DMS79 (cell line): ENCODE measurements at places on chromosomes 6 and 20.

DNA sequence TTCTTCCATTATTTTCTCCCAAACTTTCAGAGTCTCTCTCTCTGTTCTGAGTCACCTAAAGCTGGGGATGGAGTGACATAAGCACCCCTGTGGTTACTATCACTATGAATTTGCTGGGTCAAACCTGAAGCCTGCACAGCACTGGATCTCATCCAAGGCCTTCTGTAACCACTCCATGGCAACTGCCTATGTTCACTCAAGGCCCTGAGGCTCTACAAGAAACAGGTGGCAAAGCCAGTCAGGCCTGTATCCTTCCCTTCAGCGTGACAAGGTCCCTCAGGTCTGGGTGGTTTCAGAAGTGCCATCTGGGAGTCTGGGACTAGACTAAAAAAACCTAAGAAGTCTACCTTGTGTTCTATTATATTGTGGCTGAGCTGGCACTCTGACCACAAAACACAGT, 1278.8 kb upstream of the EYS start:
- no peak for DNase-seq

DNA sequence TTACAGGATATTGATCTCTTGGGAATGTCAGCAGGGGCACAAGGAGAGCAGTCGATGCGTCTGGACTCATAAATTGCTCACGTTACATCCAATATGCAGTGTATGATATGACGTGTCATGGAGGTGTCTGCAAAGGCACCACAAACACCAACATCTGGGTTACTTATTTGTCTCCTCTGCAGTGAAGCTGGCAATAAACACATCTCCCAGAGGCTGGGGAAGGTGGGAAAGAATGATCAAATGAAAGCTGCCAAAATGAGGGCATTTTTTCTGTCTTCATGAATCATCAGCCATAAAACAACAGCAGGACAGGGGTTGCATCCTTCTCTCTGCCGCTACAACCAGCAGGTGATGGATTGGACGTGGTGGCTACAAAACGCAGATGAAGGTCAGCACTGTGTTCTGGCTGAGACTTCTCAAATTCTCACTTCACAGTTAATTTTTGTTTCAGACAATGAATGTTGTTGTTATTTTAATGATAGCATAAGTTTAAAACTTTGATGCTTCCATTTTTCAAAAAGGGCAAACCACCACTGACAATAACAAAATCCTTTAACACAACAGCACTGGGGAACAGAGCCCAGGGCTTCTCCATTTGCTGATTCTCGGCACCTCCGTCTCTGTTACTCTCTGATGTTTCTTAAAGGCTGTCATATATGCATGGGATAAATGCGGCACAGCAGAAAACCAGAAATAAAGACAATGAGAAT, 47.5 kb downstream of the ERMARD start:
- no peak for DNase-seq

DNA sequence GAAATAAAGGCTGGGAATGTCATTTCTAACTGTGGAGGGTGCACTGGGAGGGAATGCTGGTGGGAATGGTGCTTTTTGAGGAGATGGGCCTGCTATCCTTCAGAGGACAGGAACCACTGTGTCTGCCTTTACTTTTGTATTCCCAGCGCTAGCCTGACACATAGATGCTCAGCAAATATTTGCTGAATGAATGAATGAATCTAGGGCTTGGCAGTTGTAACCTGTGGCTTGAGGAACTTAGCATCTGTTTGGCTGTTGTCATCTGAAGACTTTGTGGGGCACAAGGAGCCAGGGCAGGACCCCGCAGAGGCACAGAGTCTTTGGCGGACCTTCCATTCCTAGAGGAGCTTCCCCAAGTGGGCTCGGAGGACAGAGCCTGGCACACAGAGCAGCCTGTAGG, 6.1 kb downstream of the TOX2 start:
- no peak for DNase-seq

DNA sequence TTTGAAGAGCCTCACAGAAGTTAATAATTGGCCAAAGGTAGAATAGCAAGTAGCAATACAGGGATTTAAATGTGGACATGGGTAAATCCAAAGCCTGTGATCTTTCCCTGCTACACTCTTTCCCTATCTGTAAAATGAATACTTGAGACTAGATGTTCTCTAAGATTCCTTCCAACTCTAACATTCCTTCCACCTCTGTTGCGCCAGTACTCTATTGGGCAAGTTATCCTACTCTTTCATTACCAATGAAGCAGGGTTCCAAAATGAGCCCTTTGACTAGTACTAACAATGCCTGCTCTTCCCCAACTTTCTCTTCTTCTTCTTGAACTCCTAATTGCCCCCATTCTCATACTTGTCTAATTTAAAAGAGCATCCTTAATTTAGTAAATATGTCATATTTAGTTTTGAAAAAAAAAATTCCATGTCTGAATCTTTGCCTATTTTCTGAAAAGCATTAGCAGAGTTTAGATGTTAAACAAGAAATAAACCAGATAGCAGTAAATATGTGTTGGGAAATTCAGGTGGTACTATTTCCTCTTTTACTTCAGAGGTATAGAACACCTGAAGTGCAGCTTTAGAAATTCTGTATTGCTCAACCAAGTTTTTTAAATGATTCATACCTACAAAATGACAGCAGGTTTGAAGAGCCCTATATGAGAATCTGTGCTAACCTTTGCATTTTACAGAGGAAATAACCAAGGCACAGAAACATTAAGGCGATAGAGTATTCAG, 35.1 kb upstream of the RSPO3 start:
- DNase-seq, result no peak

DNA sequence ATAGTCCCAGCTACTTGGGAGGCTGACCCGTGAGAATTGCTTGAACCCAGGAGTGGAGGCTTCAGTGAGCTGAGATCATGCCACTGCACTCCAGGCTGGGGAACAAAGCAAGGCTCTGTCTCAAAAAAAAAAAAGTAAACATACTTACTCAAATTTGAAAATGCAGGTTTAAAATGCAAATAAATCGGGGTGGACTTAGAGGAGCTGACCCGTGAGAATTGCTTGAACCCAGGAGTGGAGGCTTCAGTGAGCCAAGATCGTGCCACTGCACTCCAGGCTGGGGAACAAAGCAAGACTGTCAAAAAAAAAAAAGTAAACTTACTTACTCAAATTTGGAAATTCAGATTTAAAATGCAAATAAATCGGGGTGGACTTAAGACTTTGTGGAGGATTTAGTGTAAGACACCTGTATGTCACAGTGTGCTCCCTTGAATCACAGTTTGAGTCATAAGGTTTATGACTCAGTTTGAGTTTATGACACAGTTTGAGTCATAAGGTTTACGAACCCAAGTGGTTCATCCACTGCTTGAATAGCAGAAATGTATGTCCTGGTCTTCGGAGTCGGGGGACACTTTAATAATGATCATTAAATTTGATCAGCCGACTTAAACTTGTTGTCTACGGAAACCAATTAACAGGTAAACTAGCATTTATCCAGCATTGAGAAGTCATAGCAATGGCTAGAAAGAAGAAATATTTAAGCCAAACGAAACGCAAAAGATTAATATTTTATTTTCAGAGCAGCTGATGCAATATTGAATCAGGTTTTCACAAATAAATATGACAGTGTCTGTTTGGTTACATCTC, 6.8 kb upstream of the MRPS10 start:
- DNase-seq, result no peak

DNA sequence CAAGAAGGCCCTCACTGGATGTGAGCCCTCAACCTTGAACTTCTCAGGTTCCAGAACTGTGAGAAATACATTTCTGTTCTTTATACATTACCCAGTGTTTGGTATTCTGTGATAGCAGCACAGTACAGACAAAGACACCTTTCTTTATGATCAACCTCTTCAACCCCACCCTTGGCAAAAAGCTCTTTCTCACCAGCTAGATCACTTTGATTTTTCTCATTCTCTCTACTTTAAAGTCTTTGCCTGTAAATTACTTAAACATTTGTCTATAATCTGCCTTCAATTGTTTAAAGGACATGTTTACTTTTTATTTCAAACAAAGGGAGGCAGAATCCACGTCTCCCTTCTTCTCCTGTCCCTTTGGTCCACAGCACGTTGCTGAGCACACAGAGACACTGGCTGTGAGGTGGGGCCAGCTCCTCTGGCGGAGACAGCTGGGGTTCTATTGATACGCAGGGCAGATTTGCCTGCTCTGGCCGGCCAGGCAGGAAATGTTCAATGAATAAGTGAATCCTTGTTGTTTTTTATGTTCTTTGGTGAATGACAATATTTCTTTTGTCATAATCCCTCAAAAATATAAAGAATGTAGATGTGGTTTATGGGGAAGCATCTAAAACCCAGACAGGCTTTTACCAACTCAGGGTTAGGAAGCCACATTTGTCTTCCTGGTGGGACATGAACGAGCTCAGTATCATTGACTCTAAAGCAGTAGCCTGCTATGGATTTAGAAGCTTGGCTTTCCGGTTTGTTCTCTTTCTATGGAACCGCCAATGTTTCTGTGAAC, 52.9 kb downstream of the NEDD9 start:
- DNase-seq, result no peak

- DNase-seq, result no peak
Observed at GRCh38 chr6:19268718-19269117, 568.5 kb upstream of the ID4 start.

DNA sequence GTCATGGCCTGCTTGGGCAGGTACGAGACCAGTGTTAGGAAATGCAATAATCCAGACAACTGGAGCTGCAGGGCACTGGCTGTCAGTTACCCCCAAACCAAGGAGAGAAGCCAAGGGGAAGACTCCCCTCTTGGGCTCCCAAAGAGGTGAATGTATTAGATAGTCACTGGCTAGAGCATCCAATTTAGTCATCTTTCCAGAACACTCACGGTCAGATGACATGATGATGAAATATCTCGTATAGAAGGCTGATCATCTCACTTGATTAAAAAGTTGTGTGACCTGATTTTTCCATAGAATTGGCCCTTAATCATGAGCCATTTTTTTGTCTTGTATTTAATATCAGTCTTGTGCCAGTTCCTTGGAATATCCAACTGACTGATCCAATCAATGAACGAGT, 40.7 kb downstream of the SLC22A3 start:
- no peak for DNase-seq

DNA sequence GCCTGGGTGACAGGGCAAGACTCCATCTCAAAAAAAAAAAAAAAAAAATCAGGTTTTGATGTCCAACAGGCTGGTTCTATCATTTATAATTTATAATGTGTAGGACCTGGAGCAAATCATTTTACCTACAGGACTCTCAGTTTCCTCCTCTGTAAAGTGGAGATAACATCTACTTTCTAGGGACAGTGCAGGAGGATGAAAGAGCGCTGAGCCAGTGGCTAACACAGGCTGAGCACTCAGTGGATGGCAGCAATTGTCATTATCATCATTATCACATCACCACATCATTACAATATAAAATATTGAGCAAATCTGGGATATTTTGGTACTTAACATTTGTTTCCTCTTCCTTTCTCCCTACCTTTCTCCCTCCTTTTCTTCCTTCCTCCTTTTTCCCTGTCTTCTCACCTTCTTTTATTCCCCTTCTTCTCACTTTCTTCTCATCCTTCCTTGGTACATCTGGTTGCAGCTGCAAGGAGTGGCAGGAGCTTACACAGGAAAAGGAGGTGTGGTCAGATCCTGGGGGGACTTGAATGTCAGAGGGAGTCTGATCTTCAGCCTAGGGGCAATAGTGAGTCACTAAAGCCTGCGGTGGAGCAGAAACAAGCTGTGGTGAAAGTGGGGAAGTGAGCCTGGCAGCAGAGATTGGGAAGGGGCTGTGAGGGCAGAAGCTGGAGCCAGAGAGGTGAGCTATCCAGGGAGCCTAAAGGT, 24.6 kb upstream of the CTNNBL1 start:
- no peak for DNase-seq

DNA sequence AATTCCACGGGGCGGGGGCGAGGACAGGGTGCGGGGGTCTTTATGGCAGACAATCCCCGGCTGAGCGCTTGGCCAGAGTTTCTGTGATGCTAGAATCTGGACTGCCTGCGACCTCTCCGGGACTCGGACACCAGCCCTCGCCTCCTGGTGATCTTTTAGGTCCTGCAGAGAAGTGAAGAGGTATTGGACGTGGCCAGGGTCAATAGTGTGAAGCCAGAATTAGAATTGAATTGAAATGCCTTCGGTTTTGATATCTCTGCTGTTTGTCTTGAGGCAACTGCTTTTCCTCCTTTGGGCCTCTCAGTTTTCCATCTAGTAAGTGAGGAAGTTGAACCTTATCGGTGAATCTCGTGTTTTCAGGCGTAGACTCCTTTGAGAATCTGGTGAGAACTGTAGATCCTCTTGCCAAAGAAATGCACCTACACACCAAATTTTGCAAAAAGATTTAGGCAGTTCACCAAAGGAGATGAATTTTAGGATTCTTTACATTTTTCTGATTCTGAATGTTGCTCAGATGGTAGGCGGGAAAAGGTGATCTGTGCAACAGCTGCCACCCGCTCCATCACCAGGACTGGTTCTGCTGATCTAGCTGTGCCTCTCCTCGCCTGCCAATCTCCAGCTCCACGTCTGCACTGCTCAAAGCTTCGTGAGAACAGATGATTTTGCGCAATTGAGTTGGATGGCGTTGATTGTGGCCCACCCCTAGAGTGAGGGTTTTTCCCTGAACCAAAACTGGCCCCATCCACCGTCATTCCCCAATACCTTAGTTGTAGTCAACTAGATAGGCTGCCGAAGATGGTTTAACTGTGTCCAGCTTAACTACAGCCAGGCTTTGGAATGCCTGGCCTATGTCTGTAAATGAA, 837 bp upstream of the OSER1 start:
- no peak for DNase-seq

GRCh38 chr20:23092861-23093495, 6.9 kb upstream of the CD93 start:
- DNase-seq, result no peak

DNA sequence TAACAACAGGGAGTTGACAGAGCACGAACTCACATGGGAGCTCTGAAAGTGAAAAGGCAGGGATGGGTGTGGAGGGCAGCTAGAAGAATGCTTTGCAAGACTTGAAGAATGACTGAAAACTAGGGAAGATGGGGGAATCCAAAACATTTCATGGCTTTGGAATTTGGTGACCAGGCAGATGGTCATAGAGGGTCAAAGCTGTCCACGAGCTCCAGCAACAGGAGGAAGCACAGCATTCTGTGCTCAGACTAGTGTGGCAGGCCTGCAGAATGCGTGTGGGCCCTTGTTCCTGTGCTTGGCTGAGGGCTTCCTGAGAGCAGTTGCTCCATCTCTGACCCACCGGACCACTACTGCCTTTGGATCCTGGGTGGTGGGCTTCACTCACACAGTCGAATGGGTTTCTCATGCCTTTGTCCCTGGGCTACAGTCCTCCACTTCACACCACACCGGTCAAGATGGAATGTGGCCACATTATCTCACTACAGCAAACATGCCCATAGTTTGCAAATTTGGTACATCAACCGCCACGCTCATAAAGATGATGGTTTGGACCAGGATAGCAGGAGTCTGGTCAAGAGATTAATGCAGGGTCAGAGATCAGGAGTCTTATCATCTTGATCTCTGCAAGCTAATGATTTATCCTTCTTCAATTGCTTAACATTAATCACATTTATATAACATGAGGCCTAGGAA, 100.7 kb downstream of the SGK1 start:
- DNase-seq, result no peak

- DNase-seq, result no peak
Observed at GRCh38 chr20:11676630-11677287, 240.9 kb upstream of the BTBD3 start.

GRCh38 chr6:44976677-44977641, 351.2 kb upstream of the RUNX2 start:
- DNase-seq, result no peak

- no peak for DNase-seq
Observed at GRCh38 chr6:36920546-36920945, 34.0 kb upstream of the PI16 start.

- peak; percentile 70 for DNase-seq
Observed at GRCh38 chr6:14294270-14294951, 176.8 kb downstream of the CD83 start.
